ENCODE measurements at places on chromosomes 4 and X.

DNA sequence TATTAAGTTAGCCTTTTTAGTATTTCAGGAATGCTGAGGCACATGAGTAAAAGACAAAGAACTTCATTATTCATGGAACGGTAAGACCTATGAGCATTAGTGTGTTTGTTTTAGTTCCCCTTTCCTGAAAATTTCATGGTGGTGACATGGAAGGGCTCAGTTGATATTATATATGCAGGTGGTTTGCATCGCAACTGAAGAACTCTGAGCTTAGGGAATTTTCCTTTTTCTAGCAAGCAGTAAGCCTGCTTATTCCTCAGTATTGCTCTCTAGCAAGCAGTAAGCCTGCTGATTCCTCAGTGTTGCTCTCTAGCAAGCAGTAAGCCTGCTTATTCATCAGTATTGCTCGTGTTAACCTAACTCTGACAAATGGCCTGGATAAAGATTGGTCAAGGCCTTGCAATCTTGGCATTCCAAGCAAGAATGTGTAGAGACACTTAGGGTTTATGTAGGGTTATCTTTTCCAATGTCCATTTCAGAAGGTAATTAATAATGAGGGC is 37.7 kb upstream of the MAGEB18 start:
- DNase-seq = no peak

DNA sequence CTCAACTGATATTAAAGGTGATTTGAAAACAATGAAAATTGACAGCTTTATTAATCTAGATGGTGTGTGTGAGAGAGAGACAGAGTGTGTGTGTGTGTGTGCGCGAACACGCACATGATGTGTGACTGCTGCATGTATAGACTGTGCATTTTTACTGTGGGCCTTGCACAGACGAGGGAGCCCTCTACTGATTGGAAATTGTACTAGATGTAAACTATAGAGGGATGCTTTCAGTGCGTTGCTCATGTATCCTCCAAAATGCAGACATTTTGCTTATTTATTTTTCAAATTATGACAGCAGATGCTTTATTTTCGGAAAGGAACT is 168.4 kb upstream of the GK2 start:
- DNase-seq = peak; percentile 37

- no peak for DNase-seq
Measured at GRCh38 chr4:166723532-166724140, 510.7 kb downstream of the SPOCK3 start.

GRCh38 chrX:131264665-131265064 is 24.4 kb downstream of the IGSF1 start:
- DNase-seq = no peak

DNA sequence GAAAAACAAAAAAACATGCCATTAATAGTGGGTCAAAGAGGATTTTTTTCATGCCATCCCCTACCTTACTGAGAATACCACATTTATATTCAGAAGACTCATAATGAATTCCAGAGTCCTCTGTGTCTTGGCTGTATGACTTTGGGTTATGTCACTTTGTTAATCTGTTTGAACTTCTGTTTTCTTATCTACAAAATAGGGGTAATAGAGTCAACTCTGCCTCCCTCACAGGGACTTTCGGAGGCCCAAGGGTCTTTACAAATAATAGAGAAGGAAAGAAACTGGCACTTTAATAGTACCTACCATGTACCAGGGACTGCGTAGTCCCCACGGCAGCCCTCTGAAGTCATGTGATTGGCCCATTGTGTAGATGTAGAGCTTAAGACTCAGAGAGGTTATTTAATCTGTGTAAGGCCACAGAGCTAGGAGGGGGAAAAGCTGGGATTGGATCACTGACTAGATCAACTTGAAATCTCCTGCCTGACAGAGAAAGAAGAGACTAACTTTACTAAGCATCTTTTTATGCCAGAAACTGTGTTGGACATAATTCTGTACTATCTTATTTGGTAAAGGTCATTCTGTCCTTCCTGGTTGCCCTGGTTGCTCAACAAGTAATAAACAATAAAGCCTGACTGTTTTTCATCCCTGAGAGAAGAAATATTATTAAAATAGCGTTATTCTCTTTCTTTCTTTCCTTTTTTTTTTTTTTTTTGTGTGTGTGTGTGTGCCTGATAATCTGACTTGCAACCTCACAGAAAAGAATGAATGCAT is 59.6 kb downstream of the NFKB1 start:
- no peak for DNase-seq

Data from NCI-H146 (cell line).